Upper lobe of left lung (tissue), 6 donors: ENCODE measurements at places on chromosomes 11 and 22.

DNA sequence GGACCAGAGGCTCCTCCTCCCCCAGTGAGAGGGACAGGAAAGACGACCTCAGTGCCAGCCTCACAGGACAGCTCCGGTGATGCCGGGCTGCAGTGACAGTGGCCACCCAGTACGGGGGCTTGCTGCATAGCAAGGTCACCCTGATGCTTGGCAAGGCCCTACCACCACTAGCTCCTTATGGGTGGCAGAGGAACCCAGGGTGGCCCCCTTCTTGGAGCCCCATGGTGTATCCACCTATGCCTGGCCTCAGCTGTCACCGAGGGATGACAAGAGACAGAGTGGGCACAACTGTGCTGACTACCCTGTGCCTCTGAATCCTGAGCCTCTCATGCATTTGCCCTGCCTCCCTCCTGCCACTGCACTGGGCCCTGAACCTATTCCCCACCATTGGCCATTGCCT lies 809.2 kb downstream of the TBC1D22A start:
- no peak overlapping the region for H3K27ac ChIP-seq
- H3K4me1 ChIP-seq: no peaks in the 10 kb centered on the region
- no peaks in the 10 kb centered on the region for H3K27me3 ChIP-seq
- DNase-seq: no peak
- no peak overlapping the region for H3K4me3 ChIP-seq

DNA sequence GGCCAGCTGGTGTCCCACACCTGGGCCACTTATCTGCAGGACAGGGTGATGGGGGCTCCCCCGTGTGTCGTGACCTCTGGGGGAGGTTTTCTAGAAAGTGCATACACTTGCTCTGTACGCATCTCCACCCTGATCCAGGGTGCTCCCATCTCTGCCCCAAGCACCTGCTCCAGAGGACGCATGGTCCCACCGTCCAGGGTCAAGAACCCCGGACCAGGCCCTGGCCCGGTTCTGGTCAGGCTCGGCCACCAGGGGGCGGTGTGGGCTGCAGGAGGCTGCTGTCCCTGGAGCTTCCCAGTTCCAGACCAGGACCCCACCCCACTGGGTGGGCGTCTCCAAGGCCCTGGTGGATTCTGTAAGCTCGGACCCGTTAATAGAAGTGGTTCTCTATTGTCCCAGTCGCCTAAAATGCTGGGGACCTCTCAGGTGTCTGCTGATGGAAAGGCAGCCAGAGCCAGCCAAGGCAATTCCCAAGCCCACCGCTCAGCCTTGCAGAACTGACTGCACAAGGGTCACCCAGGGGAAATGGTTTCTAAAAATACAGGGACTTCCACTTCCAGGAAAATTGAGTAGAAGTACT lies 34.7 kb upstream of the SEPTIN5 start:
- H3K27me3 ChIP-seq: peaks cover 4% of the 10 kb centered on the region
- peak; percentile 51 for DNase-seq
- H3K27ac ChIP-seq: no peak overlapping the region
- H3K4me3 ChIP-seq: no peak overlapping the region

DNA sequence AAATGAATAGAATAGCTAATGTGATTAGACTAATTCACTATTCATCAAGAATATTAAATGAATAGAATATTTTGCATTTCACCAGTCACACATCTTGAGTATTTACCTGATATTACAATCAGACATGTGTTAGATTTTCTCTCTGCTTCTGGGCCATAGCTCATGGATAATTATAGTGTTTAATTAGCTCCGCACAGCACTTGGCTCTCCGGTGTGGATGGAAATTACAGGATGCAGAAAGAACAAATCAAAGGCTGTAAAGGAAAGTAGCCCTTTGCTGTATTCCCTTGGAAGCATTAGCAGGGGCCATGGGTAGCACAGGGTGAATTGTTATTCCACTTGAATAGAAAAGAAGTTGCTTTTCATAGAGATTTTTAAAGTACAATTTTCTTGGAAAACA lies 320.3 kb upstream of the SORL1-AS1 start:
- no peaks in the 10 kb centered on the region for H3K27me3 ChIP-seq
- no peak for DNase-seq
- H3K36me3 ChIP-seq: no peaks in the 10 kb centered on the region
- H3K4me3 ChIP-seq: no peak overlapping the region
- H3K4me1 ChIP-seq: no peaks in the 10 kb centered on the region

GRCh38 chr11:131633921-131634715 lies 263.7 kb downstream of the NTM start:
- H3K27ac ChIP-seq: no peak overlapping the region
- no peak for DNase-seq
- H3K36me3 ChIP-seq: no peaks in the 10 kb centered on the region

GRCh38 chr11:106017093-106017492 lies 4.9 kb downstream of the MSANTD4 start:
- H3K27me3 ChIP-seq: no peaks in the 10 kb centered on the region
- peaks cover 13% of the 10 kb centered on the region for H3K4me1 ChIP-seq
- no peak for DNase-seq

- no peaks in the 10 kb centered on the region for H3K36me3 ChIP-seq
- DNase-seq: peak; percentile 64
- no peaks in the 10 kb centered on the region for H3K27me3 ChIP-seq
- peak overlapping the region; percentile 94 for H3K27ac ChIP-seq
- peak overlapping the region; percentile 73 for H3K4me3 ChIP-seq
- peaks cover 27% of the 10 kb centered on the region for H3K4me1 ChIP-seq
Measured at GRCh38 chr11:122656631-122657101, 1.1 kb downstream of the UBASH3B start.

DNA sequence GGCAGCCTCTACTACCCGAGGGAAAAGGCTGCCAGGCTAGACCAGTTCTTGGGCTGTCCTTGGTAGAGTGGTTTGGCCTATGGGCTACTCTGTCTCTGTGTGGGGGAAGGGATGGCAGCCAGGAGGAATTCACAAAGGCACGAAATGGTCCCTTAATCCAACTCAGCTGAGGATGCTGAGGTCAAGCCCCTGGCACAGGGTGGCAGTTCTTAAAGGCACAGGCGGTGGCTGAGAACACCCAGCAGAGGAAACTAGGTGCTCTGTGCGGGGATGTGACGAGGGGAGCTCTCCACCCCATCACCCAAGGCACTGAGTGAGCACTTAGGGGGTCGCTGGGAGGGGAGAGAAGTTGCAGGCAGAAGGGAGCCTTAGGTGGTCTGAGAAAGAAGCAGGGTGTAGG lies at the start of gene MFRP:
Gene MFRP, minus strand, starts transcription at position 101 of the 400 bp plus-strand sequence. CDS start 192 bp downstream, outside the sequence.
- H3K27me3 ChIP-seq: no peaks in the 10 kb centered on the region
- no peak for DNase-seq
- no peak within 1 kb of the TSS for H3K27ac ChIP-seq
- no peak within 1 kb of the TSS for H3K4me3 ChIP-seq

- peaks cover 15% of the 10 kb centered on the region for H3K36me3 ChIP-seq
- H3K27me3 ChIP-seq: no peaks in the 10 kb centered on the region
- H3K27ac ChIP-seq: peak overlapping the region; percentile 98
- H3K4me3 ChIP-seq: peak overlapping the region; percentile 99
- DNase-seq: no peak
- H3K4me1 ChIP-seq: peaks cover 30% of the 10 kb centered on the region
Measured at GRCh38 chr11:46616551-46617133, 385 bp downstream of the HARBI1 start.

DNA sequence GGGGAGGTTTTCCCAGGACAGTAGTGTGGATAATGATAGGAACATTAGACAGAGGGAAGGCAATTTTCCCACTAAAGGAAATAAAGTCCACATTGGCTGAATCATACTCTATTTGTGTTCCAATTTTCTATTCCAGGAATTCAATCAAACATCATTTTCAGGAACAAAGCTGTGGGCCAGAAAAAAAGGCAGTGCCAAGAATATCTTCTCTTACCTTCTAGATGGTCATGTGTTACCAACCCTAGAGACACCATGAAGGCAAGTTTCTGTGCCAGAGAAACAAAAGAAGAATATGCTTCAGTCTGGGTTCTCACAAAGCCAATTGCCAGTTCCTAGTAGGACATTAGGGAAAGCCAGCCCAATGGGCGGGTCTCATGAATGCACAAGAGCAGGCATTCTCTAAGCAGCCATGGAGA lies 27.5 kb downstream of the LARGE2 start:
- no peaks in the 10 kb centered on the region for H3K27me3 ChIP-seq
- H3K27ac ChIP-seq: no peak overlapping the region
- H3K4me1 ChIP-seq: no peaks in the 10 kb centered on the region
- H3K4me3 ChIP-seq: no peak overlapping the region
- H3K36me3 ChIP-seq: peaks cover 61% of the 10 kb centered on the region

GRCh38 chr11:44351898-44352498 lies 42.1 kb upstream of the ALX4 start:
- H3K4me1 ChIP-seq: no peaks in the 10 kb centered on the region
- H3K27me3 ChIP-seq: no peaks in the 10 kb centered on the region

DNA sequence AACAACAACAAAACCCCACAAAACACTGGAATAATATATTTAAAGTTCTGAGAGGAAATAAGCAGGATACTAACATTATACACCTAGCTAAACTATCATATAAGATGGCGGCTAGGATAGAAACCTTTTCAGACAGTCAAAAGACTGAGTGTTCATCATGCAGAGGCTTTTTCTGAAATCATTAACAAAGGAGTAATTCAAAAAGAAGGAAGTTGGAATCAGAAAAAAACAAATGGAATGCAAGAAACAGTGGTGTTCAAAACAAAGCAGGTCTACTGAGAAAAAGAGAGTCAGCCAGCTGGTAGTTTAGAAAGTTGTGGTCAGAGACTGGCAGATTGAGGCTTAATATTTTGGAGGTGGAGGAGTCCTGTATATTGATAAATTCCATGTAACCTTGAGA lies 30.1 kb upstream of the ZBTB44 start:
- H3K27me3 ChIP-seq: no peaks in the 10 kb centered on the region
- no peaks in the 10 kb centered on the region for H3K4me1 ChIP-seq
- no peak for DNase-seq

DNA sequence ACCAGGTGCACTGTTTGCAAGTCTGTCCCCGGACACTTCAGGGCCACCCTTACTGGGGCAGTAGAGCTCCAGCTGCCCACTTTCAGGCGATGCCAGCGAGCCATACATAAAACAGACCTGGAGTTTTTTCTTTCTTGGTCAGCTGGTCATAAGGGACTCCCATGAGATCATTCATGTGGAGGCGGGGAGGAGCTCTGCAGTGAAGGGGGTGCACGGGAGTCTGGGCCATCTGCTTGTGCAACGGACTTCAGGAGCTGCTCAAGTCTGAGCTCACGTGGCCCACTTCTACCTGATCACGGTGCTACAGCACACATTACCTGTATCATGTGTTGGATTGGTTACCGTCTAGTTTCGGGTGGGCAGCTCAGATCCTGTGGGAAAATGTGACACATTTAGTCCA lies 9.2 kb upstream of the MRGPRF start:
- no peak overlapping the region for H3K27ac ChIP-seq
- H3K4me3 ChIP-seq: no peak overlapping the region
- no peaks in the 10 kb centered on the region for H3K27me3 ChIP-seq

DNA sequence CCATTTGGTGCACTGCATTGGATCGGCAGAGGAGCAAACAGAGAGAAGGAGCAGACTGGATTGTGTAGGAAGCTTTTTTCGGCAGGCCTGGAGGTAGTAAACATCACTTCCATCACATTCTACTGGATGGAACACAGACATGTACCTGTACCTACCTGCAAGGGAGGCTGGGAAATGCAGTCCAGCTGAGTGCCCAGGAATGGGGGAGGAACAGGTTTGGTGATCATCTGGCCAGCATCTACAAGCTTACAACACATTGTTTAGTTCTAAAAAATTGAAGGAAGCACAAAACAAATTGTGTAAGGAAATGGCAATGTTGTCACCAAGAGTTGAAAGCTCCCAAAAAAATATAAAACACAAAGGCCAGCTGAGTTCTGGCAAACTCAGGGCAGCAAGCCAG lies 19.1 kb downstream of the SMIM38 start:
- no peaks in the 10 kb centered on the region for H3K4me1 ChIP-seq
- H3K36me3 ChIP-seq: no peaks in the 10 kb centered on the region
- no peak for DNase-seq
- H3K27ac ChIP-seq: no peak overlapping the region

DNA sequence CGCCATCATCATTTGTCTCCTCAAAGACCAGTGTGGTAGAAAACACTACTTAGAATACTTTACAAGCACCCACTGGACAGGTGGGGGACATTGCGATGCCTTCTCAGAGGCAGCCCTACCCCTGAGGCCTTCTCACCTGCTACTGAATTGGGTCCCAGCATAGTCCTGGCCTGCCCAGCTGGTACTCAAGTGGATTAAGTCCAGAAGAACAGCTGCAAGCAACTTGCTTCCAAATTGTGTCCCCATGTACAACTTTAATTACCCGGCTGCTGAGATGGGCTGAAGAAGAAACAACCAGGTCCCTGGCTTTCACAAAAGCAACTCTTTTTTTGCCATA lies 12.3 kb downstream of the ABTB2 start:
- H3K27me3 ChIP-seq: no peaks in the 10 kb centered on the region
- H3K4me3 ChIP-seq: no peak overlapping the region
- no peaks in the 10 kb centered on the region for H3K4me1 ChIP-seq
- H3K36me3 ChIP-seq: no peaks in the 10 kb centered on the region
- no peak overlapping the region for H3K27ac ChIP-seq
- no peak for DNase-seq

GRCh38 chr11:70866834-70867233 lies 385.5 kb downstream of the SHANK2 start:
- no peaks in the 10 kb centered on the region for H3K36me3 ChIP-seq
- DNase-seq: no peak
- H3K4me1 ChIP-seq: no peaks in the 10 kb centered on the region
- no peak overlapping the region for H3K27ac ChIP-seq
- no peak overlapping the region for H3K4me3 ChIP-seq

DNA sequence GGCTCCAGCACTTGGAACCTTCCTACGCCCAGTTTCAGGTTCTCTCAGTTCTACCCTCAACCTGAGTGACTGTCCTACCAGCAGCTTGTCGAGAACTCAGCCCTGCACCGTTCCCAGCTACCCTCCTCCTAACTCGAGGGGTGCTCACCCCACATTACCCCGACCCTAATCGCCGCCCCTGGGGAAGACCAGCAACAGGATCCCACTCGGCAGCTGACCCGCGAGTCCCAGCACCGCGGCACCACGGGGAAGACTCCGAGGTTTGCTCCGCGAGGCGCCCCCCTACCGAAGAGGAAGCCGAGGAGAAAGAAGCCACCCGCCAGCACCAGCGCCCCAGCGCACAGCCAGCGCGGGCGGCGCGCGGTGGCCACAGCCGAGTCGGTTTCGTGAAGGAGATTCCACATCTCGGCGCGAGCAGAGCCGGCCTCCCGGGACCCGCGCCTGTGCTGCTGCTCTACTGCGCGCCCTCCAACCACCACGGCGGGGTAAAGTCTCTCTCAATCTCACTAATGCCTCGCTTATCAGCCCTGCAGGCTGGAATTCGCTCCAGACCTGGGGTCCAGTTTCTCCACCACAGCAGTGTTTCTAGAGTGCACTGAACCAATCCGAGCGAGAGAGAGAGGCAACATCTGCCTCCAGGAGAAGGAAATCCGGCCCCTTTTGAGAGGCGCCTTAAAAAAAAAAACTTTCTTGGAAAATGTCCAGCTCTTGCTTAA lies at the start of gene FOLH1:
Gene FOLH1, minus strand, starts transcription at position 597 of the 716 bp plus-strand sequence. Its CDS starts 193 bp downstream, at position 404.
- H3K4me1 ChIP-seq: peaks cover 11% of the 10 kb centered on the region
- H3K27me3 ChIP-seq: no peaks in the 10 kb centered on the region
- no peaks in the 10 kb centered on the region for H3K36me3 ChIP-seq
- peak within 1 kb of the TSS; percentile 48 for H3K4me3 ChIP-seq

GRCh38 chr11:86954269-86955110 lies 705 bp downstream of the FZD4 start:
- H3K36me3 ChIP-seq: peaks cover 23% of the 10 kb centered on the region
- H3K4me1 ChIP-seq: peaks cover 28% of the 10 kb centered on the region
- peak overlapping the region; percentile 97 for H3K4me3 ChIP-seq
- no peak for DNase-seq
- H3K27ac ChIP-seq: peak overlapping the region; percentile 91
